Putamen (tissue), 1 donor: ENCODE measurements at places on chromosomes 6 and 20.

- DNase-seq: no peak
These were observed 56.5 kb downstream of the OR2J2 start for GRCh38 chr6:29227235-29227634.

GRCh38 chr6:55320696-55321086 is 6.6 kb upstream of the GFRAL start:
- DNase-seq: no peak

DNA sequence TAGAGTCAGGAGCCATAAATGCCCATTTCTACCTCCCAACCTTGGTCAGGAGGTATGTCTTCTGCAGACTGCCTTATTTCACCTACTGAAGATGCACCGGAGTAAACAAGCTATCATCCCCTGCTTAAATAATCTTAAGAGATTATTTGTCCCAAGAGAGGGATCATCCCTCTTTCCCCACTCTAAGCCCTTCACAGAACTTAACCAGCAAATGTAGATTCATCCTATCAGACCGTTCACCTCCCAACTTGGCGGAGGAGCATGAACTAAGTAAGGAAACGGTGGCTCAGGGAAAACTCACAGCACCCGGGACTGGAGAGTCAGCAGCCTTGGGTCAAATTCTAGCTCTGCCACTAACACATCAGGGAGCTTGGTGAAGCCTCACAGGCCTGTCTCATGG is 115.3 kb downstream of the TRERF1 start:
- no peak for DNase-seq

DNA sequence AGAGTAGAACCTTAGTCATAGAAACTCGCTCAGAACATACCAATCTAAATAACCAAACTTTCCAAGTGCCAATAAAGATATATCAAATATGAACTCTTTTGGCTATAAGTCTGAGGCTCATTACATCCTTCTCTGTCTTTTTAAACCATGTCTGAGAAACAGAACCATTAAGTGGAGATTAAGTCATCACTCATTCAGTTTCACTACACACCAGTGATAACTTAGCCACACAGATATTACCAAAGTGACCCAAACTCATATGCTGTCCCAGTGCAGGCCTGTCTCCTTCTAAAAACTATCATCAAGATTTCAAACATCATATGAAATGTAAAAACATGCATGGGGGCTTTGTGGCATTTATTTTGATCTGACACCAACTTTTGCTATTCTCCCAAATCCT is 12.0 kb downstream of the GCLC start:
- no peak for DNase-seq

DNA sequence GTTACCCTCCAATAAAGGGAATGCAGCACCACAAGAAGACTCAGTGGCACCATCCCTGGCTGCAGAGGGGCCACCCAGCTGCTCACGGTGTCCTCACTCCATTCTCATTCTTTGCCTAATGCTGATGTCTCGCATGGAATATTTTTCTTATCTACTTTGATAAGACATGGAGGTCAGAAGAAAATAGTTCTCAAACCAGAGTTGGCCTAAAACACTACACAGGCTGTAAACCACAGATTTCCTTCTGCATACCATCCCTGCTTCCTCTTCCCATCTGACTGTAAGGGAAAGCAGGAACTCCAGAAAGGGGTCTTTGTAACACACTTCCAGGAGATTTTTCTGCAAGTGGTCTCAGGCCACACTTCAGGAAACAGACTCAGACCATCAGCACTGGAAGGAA is 43.1 kb upstream of the CD93 start:
- no peak for DNase-seq

DNA sequence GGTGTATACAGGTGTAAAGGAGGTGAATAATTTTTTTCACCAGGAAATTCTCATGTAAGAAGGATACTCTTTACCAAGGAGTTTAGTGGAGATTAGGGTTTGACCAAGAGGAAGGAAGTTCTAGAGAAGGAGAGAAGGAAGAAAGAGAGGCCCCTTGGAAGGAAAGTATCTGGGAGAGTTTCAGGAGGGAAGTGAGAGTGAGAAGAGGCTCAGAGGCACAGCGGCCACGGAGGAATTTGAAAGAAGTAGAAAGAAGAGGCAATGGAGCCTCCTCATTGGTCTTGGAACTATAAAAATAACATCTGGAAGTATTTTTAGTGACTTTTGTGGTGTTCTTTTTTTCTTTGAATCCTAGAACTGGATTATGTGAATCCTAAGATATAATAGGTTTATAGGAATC is 50.8 kb upstream of the MCUR1 start:
- DNase-seq: no peak

DNA sequence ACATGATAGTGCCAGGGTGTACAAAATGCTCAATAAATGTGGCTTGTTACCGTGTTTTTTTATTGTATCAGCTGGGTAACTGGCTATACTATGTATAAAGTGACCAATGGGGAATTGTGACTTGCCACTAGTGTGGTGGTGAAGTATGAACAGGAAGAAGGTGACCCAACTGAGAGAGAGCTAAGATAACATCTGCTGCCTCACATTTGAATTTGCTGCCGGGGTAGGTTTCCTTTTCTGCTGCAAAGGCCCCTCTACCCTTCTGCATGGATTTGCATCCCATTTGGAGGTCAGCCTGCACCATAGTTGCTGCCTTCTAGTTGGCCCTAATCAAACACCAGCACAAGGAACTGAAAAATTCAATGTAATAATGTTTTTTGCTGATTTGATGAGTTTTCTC is 24.1 kb downstream of the IL17A start:
- no peak for DNase-seq

- no peak for DNase-seq
These were observed 98.9 kb downstream of the TBC1D32 start for GRCh38 chr6:121235386-121235785.

GRCh38 chr6:98787435-98787834 is 46.9 kb upstream of the POU3F2 start:
- DNase-seq: peak; percentile 25

DNA sequence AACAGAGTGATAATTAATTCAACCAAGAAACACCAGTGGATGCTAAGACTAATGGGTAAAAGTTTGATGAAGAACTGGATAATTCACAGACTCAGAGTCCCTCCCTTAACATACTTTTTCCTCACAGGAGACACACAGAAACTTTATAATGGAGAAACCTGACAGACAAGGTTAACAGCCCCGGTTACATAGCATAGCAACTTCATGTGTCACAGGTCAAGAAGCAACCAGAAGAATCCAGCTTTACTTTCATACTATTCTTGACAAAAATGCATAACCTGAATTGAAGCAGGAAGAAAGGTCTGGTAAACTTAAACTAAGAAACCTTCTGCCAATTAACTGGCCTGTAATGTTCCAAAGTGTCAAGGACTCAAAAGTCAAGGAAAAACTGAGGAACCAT is 375.9 kb downstream of the RNF144B start:
- DNase-seq: no peak

DNA sequence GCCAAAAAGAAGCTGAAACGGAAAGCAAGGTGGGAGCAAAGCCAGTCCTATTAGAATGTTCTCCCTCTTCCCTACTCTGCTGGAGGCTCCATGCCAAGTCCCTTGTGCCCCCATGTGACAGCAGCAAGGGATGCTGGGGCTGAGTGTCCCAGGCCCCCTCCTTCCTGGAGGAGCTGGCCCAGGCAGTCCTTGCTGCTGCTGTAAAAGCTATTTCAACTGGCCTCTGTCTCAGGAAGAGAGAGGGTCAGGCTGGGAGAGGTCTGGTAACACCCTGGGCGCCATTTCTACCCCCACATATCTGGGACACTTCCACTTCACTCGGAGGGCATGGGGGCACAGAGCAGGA is 25.0 kb downstream of the TTBK1 start:
- peak; percentile 67 for DNase-seq

DNA sequence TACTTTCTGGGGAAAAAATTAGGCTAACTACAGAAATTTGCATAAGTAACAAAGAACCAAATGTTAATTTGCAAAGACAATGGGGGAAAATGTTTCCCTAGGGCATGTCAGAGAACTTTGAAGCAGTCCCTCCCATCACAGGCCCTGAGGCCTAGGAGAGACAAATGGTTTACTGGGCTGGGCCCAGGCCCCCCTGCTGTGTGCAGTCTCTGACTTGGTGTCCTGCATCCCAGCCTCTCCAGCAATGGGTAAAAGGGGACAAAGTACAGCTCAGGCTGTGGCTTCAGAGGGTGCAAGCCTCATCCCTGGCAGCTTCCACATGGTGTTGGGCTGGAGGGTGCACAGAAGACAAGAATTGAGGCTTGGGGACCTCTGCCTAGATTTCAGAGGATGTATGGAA is 788.4 kb downstream of the FRK start:
- no peak for DNase-seq

DNA sequence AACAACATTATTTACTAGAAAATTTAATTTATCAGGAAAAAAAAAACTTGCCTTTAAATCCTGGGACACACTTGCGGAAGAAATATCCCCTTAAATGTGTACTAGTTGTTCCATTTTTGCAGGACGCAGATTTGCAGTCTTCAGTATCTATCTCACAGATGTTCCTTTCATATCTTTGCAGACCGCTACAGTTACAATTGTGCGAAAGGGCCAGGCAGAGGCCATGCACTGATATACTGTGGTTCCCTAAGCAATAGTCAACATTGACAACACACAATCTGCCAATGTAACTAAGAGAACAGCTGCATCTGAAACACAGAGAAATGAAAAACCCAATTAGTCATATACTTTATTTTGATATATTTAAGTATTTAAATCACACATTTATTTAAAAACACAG is 411.2 kb downstream of the EYS start:
- no peak for DNase-seq

- DNase-seq: no peak
These were observed 271.1 kb upstream of the CHD6 start for GRCh38 chr20:41889126-41889843.

GRCh38 chr20:3993109-3993508 is 22.2 kb downstream of the RNF24 start:
- DNase-seq: no peak

DNA sequence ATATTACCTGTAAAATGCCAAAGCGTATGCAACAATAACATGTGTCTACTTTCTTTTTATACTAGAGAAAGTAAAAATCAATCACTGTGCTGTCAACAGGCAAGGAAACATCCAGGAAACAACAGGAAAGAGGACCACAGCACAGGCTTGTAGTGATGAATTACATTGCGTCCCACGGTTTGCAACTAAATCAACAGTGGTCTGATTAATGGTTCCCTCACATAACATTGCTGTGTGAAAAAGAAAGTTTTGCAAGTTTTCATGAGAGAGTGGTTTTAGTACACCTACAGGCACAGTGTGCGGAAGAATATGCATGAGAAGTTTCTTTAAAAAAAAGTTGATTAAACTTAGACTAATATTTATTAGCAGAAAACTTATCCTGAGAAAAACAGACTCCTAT is 329.5 kb upstream of the HSF2 start:
- no peak for DNase-seq

- peak; percentile 39 for DNase-seq
These were observed 25.8 kb upstream of the TMEM217 start for GRCh38 chr6:37283671-37284151.

DNA sequence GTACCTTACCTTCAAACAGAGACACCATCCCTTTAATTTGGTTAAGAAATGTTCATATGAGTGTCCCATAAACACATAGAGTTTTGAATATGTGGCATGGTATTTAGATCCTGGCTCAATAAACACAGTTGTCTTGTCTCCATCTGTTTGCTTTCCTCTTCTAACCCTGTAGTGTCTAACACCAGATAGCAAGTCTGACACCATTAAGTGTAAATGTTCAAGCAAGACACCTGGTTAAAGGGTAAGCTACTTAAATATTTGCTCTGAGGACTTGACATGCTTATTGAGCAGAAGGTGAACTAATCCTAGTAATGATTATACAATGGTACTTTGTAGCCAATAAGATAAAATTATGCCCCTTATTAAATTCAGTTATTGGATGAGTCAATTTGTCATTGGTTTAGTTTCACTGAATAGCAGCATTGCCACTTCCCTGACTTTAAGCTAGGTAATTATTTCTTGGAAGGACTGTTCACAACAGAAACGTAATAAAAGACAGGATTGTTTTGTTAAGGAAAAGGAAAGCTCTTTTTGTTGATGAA is 26.9 kb upstream of the GOPC start:
- no peak for DNase-seq

GRCh38 chr20:58897488-58897887 is 45.0 kb downstream of the GNAS start:
- no peak for DNase-seq
